ENCODE measurements at places on chromosomes 1 and 21.

- DNase-seq: no peak
Observed at GRCh38 chr1:228092342-228093049, 10.0 kb downstream of the ARF1 start.

DNA sequence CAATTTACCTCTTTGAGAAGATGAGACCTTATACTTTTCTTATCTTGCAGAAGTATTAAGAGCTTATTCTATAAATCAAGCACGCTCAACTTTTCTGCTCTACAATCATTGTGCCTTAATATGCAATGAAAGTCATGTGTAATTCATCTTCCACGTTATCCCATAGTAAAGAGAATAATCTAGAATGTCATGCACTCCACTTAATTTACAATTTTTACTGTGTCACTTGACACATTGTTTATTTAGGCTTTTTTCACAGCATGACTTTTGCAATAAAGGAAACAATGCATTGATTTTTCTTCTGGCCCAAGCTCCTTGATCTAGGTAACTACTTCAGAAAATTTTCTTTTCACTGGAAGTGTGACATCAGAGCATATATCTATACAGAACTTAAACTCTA, 290.9 kb downstream of the HHIPL2 start:
- no peak for DNase-seq

DNA sequence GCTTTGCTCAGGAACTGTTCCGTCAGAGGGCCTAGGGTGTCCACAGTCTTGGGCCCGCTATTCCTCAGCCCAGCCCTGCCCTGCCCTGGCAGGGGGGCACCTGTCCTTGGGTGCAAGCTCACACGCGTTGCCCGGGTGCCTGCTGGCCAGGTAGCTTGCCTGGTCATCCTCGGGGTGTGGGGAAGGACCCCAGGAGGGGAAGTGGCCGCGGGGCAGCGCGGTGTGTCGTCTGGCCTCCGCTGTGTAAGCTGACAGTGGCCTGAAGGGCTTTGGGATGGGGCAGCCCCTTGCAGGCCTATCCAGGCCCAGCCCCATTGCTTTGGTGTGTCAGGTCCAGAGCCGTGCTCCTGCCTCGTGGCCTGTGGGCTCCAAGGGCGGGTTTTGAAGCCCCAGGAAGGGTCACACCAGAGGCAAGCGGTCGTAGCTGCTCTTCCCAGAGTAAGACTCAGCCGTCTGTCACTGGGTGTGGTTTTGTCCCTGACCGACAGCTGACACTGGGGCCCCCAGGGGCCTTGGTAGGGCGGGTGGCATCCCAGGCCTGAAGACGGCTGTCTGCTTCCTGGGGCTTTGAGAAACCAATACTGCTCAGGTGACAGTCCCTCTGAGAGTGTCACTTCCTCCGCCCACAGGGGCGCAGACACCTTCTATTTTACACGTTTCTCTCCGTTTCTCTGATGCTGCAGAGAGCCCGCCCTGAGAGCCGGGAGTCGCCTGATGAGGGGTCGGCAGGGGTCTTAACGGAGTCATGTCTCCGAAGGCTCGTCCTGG, 72.1 kb downstream of the SKI start:
- DNase-seq: peak; percentile 62

- DNase-seq: no peak
Observed at GRCh38 chr1:94942171-94943128, 15.5 kb upstream of the CNN3 start.

GRCh38 chr1:99482750-99483149, 163.2 kb upstream of the PALMD start:
- no peak for DNase-seq

DNA sequence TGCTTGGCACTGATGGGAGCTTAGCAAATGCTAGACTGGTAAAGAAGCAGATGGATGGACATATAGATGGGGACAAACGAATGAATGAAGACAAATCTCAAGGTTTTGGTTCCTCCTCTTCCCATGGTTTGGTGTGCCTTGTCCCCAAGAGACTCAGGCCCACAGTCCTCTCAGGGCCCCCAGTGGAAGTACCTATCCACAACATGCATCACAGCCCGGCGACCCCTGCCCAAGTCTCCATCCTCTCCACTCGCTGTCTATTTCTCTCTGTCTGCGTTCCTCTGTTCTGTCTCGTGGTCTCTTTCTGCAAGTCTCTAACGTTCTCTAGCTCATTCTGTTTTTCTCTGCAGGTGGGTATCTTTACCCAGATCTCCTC, 85.8 kb downstream of the GLIS1 start:
- DNase-seq: no peak

GRCh38 chr1:17191990-17192242, 13.0 kb upstream of the PADI1 start:
- DNase-seq: no peak

DNA sequence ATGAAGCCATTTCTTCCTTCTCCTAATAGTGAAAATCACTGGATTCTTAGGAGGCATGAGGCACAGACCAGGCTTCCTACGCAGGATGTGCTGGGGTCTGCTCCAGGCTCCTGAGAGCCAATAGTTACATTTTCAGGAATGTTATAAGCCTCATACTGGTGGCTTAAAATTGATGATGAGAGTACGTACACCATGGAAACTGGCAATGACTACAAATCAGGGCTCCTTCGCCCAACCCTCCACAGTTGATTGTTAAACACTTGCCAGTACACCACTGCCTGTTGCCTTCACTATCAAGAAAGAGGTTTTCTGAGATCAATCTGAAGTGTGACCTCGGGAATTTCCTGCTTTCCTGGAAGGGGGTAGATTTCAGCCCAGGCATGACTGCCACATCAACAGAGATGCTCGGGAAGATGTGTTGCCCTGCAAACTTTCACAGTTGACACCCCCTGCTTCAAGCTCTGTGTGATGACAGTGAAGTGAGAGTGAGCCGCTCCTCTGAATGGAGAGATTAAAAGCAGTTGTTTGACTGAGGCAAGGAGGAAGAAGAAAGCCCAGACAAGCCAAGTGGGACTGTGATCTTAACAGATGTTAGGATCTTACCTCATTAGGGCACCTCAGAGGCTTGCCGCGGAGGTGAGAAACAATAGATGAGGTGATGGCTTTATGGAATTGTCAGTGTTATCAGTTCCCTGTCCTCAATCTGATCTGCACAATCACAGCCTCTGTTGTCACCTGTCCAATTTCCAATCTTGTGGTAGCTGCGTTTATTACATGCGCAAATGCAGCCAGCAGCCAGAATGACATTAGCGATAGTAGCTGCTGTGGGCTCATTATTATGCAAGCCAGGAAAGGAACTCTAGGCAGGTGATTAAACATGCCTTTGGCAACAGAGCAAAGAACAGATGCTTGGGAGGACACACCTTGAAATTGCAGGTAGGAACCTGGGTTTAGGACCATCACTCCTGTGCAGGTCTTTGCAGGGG, 277.3 kb downstream of the KAZN start:
- no peak for DNase-seq

GRCh38 chr1:92125204-92125603, 45.1 kb downstream of the BTBD8 start:
- no peak for DNase-seq

DNA sequence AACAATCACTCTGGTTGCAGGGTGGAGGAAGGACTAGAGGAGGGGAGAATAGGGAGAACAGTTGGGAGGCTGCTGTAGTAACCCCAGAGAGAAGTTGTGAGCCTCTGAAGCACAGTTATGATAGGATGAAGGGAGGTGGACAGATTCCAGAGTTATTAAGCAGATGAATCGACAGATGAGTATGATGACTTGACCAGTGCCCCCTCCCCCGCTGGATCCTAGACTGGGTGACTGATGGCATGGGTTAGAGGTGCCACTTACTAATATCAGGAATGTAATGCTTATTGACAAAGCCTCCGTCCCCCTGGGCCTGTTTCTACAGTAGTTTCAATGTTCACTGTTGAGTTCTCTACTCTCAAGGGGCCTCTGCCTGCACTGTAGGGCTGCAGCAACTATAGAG, 14.0 kb upstream of the TIPRL start:
- no peak for DNase-seq

GRCh38 chr1:3034728-3035562, 13.7 kb downstream of the ACTRT2 start:
- no peak for DNase-seq

- no peak for DNase-seq
Observed at GRCh38 chr1:109821221-109821669, 57.5 kb upstream of the EPS8L3 start.

GRCh38 chr1:70778056-70778762, 269.4 kb downstream of the PTGER3 start:
- DNase-seq: no peak

- DNase-seq: peak; percentile 10
Observed at GRCh38 chr1:224433041-224433691, 1.4 kb downstream of the WDR26 start.

GRCh38 chr1:219757890-219758289, 145.0 kb upstream of the ZC3H11B start:
- DNase-seq: no peak

DNA sequence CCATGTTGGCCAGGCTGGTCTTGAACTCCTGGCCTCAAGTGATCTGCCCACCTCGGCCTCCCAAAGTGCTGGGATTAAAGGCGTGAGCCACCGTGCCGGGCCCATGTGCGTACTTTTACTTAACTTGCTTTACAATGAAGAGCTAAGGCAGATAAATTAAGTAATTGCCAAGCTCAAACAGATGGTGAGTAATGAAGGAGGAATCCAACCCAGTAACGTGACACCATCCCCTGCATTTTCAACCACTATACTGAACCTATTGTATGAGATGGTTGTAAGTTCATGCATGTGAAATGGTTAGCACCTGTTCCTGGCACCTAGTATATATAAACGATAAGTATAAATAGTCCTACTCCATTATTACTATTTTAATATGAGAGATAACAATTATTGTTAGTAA, 588.0 kb upstream of the BEND5 start:
- DNase-seq: no peak

- no peak for DNase-seq
Observed at GRCh38 chr1:119702384-119702783, 9.3 kb upstream of the PHGDH start.

GRCh38 chr1:43836267-43836951, 97.2 kb upstream of the ARTN start:
- DNase-seq: peak; percentile 61

Data from stimulated activated CD8-positive, alpha-beta memory T cell treated with anti-CD3 and anti-CD28 coated beads, Interleukin-15, amount 100 ng/mL, for 4 hours (primary cell).